ENCODE measurements at places on chromosomes 1 and 21.

DNA sequence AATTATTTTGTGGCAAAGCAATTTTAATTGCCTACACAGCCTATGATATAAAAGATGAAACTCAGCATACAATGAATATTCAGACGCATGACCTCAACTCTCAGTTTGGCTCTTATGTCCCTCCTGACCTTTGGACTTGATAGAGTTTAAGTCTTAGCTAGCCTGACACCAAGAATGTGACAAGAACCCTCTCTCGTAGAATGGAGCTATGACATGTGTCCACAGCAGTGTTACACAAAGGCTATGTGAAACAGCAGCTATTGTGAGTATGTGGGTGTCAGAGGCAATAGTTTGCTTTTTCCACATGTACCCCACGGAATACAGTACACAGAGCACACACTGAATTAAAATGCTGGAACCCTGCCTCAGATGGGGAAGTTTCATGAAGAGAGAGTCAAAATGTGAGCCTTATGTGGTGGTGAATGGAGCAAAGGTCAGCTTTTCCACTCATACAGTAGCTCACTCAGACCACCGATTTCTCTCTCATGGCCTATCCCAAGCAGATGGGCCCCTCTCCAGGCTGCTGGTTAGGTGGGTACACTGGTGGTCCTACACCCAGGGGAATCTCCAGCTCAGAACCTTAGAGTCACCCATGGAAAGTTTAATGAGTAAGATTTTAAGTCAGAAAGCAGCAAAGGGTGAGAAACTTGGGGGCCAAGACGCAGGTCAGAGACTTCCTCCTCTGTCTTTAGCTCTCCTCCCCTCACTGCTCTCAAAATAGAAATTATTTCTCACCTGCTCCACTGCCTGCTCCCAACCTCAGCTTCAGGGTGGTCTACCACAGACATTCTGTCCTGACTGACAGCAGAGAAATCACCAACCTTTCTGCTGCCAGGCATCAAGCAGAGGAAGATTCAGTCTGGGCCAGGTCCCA is 10.1 kb upstream of the XCL2 start:
- DNase-seq: no peak

DNA sequence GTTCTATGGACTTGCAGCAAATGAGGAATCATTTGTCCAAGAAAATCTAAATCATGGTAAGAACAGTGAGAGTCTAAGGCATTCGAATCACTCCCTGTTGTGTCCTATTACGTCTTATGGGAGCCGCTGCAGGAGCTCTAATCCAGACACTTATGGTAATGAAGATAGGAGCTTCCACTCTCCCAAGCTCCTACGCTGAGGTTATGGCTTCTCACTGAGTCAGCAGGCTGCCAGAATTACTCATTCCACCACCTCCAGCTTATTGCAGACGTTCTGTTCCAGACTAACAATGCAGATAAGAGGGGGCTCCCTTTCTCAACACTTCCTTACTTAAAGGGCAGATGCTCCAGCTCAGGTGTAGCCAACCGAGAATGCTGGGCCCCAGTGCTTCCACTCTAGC is 212.6 kb downstream of the GREM2 start:
- no peak for DNase-seq

- DNase-seq: no peak
These were observed 11.7 kb upstream of the TRAPPC10 start for GRCh38 chr21:44000360-44000759.

DNA sequence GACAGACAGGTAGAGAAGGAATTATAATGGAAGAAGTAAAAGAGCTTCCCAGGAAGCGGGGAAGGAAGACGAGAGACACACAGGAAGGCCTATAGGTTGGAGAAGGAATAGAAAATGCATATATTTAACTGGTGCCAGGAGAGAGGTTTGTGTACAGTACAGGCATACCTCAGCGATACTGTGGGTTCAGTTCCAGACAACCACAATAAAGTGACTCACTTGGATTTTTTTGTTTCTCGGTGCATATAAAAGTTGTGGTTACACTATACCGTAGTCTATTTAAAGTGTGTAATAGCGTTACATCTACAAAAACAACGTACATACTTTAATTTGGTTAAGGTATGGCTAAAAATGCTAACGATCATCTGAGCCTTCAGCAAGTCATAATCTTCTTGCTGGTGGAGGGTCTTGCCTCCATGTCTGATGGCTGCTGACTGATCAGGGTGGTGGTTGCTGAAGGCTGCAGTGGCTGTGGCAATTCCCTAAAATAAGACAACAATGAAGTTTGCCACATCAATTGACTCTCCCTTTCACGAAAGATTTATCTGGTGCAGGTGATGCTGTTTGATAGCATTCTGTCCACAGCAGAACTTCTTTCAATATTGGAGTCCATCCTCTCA is 16.0 kb downstream of the YARS1 start:
- DNase-seq: no peak

GRCh38 chr1:84259376-84259775 is 42.1 kb upstream of the SAMD13 start:
- no peak for DNase-seq

DNA sequence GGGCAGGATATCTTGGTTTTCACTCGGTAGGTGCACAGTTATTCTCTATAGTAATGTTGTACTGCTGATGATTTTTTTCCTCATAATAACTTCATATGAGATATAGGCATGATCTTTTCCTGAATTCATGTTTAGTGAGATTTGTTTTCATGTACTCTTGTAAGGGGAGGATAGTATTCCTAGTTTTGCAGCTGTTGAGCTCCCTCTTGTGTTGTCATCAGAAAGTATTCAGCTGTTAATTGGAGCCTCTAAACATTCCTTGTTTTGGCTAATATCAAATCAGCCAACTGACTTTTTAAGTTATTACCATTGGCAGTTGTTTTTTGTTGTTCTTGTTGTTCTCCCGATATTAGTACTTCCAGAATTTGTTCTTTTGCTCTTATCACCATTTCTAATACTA is 24.4 kb downstream of the OR10R2 start:
- no peak for DNase-seq

GRCh38 chr1:6866825-6867224 is 81.6 kb downstream of the CAMTA1 start:
- DNase-seq: no peak

Data from HCT116 (cell line).